Natural killer cell treated with Interleukin-12 subunit alpha and Interleukin-12 subunit beta and Interleukin-15 and Interleukin-18, amount 100 ng/mL, for 72 hours (primary cell): ENCODE measurements at places on chromosomes 4 and X.

DNA sequence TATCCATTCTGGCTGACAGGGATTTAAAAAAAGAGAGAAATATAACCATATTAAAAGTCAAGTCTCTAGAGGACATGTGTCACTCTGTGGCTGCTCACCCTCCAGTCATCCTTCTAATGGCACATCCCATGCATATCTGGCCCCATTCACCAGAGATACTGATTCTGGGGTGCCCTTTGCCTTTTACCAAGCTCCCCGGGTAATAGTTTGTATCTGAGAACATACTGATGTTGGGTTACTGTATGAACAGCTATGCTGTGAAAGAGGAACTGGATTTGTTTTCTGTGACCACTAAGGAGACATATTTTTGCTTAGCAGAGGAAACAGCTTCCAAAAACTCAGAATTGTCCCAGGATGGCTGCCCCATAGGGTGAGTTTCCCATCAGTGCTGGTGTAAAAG lies 56.0 kb downstream of the SAT1 start:
- DNase-seq: no peak

- DNase-seq: no peak
Observed at GRCh38 chrX:15973946-15974345, 119.3 kb upstream of the AP1S2 start.

GRCh38 chr4:147052361-147052760 lies 106.7 kb upstream of the TTC29 start:
- DNase-seq: no peak

- no peak for DNase-seq
Observed at GRCh38 chr4:20395160-20395773, 143.6 kb downstream of the SLIT2 start.

GRCh38 chrX:69195810-69196209 lies 30.6 kb upstream of the PJA1 start:
- no peak for DNase-seq
